RPMI7951 (cell line): ENCODE measurements at places on chromosomes 11 and 22.
A peak's percentile ranks its signal among the peaks of the same experiment; 100 is the strongest.

DNA sequence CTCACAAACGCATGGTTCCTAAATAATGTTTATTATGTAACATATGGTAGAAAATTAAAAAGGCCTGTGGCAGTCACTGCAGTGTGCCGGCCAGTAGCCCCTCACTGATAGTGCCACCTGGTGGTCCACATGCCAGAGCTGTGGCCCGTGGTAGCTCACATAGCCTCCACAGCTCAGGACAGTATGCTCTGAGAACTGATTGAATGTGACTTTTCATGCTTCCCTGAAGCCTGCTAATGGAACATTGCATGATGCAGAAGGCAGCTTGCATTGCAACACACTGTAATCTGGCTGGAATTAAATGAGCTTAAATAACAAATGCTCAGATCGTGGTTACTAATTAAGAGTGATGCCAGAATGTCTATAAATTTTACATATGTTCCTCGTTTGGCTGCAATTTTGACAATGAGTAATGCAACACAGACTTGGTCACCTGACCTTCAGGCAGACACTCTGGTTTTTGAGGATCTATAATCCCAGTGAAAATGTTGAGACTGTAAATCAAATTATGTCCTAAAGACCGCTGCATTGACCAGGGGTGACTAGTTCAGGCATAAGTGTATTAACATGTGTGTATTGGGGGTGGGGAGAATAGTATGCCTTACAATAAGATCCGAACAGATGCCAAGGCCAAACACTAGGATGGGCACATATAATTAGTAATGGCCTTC is 566.4 kb downstream of the METTL15 start:
- peak; percentile 68 for DNase-seq

DNA sequence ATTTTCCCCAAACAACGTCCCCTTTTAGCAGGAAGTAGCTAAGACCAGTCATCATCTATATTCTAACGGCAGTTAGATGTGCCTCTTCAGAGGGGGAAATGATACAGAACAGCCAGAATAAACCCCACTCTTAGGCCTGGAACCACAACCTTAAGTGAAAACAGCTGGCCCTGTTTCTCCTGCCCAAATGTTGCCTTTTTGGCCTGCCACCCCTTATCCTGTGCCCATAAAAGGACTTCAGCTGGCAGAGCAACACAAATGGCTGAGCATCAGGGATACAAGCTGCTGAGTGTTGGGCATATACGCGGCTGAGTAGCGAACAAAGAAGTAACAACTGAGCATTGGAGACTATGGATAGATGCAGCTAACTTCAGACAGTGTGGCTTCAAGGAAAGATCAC is 1491.4 kb downstream of the LRRC4C start:
- no peak for DNase-seq

GRCh38 chr22:24392218-24392931 is 35.0 kb upstream of the ADORA2A start:
- no peak for DNase-seq

DNA sequence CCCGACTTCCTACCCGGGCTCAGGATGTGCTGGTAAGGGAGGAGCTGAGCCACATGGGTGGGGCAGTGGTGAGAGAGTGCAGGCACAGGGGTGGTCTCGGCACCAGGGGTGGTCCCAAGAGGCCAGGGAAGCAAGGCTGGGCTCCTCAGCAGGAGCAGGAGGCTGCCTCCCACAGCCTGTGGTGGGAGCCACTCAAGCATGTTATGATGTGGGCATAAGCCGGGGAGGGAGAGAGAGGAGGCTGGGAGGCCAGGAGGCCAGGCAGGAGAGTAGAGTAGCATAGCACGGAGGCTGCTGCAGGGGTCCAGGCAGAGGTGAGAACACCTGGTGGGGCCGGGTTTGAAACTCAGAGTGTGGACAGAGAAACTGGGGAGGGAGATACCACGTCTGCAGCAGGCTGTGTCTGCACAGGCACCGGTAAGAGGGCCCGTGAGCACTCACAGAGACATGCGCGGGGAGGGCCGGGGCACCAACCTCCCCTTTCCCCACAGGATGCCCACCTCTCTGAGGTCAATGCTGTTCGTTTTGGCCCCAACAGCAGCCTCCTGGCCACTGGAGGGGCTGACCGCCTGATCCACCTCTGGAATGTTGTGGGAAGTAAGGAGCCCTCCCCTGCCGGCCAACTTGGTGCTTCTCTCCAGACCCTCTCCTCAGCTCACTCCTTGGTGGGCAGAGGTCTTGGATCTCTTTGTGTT is 10.7 kb downstream of the ATG16L2 start:
- DNase-seq, result no peak

DNA sequence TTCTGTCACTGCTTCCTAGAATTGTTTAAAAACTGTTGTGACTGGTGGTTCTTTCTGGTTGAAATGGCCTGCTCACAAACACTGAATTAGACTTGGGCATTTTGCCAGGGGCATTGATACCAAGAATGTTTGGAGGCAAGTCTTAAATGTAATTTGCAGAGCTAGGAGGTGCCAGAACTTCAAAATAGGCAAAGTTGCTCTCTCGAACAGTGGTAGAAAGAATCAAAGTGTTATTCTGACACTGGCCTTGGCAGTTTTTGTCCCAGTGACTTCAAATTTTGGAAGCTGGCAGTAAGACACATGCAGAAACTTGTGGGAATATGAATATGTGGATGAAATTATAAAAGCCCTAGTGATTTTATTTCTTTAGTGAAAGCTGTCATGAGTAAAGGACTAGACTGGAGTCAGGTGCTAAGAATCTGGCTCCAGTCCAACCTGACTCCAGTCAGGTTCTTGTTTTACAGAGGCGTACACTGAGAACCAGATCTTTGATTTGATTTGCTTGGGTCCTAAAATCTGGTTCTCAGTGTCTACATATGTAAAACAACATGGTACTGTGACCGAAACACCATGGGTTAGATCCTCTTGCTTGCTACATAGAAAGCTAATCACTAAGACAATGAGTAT is 20.9 kb downstream of the SVIP start:
- no peak for DNase-seq

DNA sequence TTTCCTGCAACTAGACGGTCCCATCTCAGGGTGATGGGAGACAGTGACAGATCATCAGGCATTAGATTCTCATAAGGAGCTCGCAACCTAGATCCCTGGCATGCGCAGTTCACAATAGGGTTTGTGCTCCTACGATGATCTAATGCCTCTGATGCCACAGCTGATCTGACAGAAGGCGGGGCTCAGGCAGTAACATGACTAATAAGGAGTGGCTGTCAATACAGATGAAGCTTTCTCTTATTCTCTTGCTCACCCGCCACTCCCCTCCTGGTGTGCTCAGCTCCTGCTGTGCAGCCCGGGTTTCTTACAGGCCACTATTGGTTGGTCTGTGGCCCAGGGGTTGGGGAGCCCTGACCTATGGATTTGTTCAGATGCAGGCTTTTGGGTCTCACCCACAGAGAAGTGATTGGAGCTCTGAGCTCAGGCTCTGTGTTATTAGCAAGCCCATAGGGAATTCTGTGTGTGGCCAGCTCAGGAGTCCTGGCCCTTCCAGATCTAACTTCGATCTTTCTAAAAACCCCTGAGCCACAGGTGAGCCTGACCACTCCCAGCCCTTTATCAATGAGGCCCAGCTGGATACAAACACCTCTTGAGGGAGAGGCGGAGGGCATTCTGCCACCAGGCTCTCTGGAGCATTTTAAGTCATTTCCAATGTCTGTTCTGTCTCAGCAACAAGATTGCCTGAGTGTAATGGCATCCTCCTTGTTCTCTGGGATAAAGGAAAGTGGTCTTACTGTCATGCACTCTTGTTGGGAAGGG is 351.8 kb downstream of the BUD13 start:
- DNase-seq, result peak; percentile 29

- peak; percentile 36 for DNase-seq
Observed at GRCh38 chr11:64120951-64121569, 44.9 kb downstream of the MACROD1 start.

- peak; percentile 28 for DNase-seq
Observed at GRCh38 chr11:19756675-19757475, 44.2 kb downstream of the NAV2 start.

DNA sequence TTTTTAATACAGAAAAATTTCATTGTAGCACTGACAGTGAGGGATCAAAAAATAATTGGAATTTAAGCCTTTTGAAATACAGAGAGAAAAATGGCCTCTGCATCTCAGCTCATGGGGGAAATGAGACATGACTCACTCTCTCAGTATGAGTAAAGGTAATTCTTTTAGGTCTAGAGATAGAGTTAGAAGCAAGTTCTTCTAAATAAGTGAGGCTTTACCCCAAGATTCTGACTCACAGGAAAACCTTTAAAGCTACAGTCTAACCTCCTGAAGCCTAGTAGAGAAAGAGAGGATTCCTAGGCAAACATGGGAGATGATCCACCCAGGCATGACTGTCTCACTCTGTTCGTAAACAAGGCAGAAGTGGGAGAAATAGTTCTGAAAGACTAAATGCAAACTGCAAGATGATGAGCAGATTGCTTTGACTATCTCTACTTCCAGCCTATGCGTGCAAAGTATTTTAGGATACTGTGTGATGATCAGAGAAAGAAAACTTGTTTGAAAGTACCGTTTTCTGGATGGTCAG is 1003.3 kb upstream of the CCDC90B start:
- DNase-seq, result no peak

GRCh38 chr11:57804466-57804865 is 42.9 kb downstream of the CTNND1 start:
- DNase-seq, result no peak

DNA sequence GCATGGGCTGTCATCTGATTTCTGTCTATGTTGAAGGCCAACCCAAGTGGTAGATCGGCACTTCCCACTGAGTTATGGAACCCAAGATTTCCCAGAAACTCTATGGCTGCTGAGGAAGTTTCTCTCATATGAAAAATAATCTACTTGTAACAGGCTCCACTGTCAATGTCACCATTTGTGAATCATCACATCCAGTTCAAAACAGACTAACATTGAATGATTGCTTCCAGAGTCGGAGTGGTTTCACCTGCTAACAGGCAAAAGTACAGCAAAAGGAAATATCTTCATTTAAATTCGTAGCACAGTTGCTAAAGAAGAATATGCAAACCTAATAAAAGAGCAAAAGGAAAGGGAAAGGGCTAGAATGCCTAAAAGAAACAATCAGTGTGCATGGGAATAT is 12.8 kb downstream of the WT1 start:
- DNase-seq, result no peak

GRCh38 chr11:67486481-67487195 is 3.8 kb downstream of the AIP start:
- DNase-seq, result no peak

DNA sequence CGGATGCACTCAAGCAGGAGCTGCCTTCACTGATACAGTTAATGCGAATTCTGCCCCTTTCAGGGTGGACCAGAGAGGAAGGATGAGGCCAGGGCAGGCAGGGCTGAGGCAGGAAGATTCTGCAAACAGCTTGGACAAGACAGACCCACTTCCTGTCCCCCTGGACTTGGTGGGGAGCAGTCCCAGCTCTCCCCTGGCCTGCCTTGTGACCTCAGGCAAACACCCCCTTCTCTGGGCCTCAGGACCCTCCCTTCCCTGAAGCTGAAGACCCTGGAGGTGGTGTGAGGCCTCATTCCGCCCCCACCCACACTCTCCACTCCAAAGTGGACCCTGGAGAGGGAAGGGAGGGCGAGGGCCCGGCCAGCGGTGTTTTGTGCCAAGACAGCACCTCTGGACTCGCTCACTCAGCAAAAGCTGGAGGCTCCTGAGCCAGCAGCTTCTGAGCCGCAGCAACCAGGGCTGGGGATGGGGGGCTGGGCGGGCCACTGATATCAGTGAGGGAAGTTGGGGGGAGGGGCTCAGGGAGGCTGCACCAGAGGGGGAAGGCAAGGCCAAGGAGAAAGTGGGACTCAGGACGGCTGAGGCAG is 8.5 kb downstream of the RAB3IL1 start:
- no peak for DNase-seq
